ENCODE measurements at places on chromosomes 2 and 18.

DNA sequence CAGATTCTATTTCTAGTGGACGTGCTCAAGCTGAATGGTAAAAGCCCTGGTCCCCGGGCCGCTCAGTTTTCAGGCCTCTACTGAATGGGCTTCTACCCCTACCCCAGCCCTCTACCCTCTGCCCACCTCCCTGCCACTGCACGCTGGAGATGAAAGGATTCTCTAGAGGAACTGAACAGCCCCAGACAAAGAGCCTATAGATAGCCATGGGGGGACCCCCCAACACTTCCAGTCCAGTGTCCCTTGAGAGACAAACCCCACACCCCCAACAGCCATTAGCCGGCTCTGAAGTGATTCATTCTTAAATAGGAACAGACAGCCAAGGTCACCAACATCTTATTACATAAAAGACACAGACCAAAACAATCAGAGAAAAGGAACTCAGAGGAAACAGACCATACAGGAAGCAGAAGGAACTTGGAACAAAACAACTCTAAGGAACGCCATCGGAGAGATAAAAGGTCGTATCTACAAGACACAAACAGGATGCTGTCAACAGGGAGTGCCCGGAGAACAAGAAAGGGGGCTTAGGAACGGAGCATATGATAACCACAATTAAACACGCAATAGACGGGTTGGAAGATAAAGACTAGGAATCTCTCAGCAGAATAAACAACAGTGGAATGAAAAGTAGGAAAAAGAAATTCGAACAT lies 23.5 kb downstream of the TMEM37 start:
- DNase-seq = no peak

- DNase-seq = no peak
These were observed 107.9 kb downstream of the PTGR3 start for GRCh38 chr18:75100832-75101630.

DNA sequence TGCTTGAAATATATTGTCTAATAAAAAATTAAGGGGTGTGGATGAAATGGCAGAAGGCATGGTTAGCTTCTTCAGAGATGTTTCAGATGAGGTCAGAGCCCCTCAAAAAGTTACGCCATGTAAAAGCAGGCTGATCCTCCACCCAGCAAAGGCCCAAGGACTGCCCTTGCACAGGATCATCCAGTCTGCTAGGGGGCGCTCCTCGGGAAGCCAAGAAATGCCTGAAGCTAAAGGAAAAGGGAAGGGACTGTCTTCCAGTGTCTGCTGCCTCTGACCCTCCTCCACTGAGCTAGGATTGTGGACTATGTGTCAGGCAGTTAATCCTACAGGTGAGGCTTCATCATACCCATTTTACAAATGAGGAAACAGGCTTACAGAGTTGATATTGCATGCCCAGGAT lies 33.8 kb upstream of the TEX51 start:
- no peak for DNase-seq

DNA sequence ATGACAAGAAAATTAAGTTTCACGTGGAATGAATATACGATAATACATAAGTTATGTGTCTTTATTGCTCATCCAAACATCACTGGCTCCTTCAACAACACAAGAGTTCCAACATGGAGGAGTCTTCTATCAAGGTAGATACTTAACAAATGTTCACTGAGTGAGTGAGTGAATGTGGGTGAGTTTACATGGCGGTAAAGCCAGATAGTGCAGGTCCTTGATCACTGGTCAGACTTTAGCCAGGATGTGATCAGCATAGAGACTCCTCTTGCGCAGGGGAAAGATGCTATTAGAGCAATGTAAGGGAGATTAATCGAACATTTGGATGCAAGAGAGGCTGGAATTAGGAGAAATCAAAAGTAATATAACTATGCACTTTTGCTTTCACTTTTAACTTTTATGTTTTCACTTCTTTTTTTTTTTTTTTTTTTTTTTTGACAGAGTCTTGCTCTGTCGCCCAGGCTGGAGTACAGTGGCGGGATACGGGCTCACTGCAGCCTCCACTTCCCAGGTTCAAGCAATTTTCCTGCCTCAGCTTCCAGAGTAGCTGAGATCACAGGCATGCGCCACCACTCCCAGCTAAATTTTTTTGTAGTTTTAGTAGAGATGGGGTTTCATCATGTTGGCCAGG lies 249.0 kb upstream of the ID2 start:
- no peak for DNase-seq

- no peak for DNase-seq
These were observed 60.3 kb downstream of the EIPR1 start for GRCh38 chr2:3317277-3317685.

GRCh38 chr18:74804677-74805076 lies 207.0 kb downstream of the ZNF407 start:
- no peak for DNase-seq

DNA sequence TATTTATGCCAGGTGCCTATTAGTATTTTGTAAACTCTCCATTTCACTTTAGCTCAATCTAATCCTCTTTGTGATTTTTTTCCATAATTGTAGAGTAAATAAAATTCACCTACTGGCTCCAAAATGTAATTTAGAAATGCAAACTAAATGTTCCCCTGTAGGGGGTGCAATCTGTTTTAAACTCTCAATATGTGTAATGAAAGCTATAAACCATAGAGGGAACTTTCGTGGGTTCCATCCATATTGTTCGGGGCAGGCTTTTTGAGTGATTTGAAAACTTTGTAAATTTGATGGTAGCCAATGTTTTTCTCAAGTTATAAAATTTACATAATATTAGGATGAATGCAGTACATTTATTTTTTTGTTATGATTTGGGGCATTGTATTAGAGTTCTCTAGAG lies 49.4 kb downstream of the TSPYL6 start:
- DNase-seq = peak; percentile 37

DNA sequence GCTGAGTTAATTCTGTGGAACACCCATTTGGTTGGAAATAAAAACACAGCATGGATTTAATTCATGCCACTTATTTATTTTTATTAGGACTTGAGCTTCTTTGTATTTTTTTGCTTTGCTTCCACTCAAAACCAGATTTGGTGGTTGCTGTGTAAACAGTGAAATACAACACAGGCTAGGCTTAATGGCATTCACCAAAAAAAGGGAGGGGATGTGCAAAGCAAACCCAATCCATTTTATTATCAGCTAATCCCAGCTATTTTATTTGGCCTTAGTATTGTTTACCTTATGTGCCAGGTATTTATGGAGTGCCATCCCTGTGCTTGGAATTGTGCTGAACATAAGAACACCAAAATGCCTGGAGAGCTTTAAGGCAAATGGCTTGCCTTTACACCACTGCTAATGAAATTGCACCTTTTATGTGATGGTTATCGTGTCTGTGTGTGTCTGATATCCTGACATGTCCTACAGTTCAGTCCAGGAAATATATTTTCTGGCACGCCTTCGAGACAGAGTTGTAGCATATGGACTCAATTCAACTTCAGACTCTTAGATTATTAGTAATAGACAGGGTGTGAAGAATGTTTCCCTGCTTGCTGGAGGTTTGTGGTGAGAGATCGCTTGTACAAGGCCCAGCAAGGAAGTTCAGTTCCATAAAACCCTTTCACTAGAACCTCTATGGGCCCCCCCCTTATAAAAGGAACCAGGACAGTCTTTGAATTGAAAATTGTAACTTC lies 99.6 kb downstream of the PRPF40A start:
- DNase-seq = no peak

DNA sequence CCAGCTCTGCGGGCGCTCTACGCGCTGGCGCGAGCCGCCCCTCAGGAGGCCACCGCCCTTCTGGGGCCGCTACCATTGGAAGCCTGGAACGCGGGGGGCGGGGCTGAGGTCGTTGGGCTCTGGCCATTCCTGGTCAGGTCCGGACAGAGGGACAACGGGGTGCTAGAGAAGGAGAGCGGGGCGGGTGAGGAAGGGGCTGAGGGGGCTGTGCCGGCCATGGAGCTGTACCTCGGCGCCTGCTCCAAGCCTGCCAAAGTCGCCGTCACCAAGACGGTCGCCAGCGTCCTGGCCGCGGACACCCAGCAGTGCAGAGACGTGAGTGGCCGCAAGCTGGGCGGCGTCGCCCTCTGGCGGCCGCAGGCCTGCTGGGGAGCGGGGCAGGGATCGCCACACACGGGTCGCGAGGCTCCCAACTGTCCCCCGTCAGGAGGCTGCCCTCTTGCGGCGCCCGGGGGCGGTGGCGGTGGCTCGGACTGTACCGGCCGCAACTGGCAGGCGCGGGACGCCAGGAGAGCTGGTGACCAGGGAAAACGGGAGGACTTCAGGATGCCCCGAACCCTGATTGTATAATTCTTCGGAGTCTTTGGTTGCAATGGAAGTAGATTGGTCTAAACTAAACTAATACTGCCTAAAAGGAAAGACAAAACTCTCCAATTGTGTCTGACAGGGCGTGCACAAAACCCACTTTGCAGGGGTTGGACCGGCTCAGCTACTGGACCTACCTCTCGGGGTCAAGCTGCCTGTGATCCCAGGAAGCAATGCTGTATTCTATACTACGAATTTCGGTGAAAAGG lies at the start of gene FSIP2:
FSIP2 (plus strand) TSS at position 126 of the 794 bp plus-strand sequence; CDS start at position 217, 91 bp downstream.
- DNase-seq = peak; percentile 11

GRCh38 chr2:10339647-10340592 lies 37.2 kb downstream of the HPCAL1 start:
- DNase-seq = no peak

DNA sequence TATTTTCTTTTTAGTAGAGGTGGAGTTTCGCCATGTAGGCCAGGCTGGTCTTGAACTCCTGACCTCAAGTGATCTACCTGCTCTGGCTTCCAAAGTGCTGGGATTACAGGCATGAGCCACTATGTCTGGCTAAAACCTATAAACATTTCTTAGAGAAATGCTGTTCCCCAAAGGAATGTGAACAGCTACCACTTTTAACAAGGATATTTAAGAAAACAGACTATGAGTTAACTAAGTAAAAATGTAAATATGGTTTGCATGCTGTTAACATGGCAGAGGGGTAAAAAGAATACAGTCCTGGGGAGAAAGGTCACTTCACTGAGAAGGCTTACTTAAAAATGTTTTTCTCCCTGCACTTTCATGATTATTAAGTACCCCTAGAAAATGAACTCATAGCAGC lies 57.1 kb downstream of the SLC16A14 start:
- peak; percentile 49 for DNase-seq

- no peak for DNase-seq
These were observed 55.8 kb downstream of the CYRIA start for GRCh38 chr2:16609786-16610185.

DNA sequence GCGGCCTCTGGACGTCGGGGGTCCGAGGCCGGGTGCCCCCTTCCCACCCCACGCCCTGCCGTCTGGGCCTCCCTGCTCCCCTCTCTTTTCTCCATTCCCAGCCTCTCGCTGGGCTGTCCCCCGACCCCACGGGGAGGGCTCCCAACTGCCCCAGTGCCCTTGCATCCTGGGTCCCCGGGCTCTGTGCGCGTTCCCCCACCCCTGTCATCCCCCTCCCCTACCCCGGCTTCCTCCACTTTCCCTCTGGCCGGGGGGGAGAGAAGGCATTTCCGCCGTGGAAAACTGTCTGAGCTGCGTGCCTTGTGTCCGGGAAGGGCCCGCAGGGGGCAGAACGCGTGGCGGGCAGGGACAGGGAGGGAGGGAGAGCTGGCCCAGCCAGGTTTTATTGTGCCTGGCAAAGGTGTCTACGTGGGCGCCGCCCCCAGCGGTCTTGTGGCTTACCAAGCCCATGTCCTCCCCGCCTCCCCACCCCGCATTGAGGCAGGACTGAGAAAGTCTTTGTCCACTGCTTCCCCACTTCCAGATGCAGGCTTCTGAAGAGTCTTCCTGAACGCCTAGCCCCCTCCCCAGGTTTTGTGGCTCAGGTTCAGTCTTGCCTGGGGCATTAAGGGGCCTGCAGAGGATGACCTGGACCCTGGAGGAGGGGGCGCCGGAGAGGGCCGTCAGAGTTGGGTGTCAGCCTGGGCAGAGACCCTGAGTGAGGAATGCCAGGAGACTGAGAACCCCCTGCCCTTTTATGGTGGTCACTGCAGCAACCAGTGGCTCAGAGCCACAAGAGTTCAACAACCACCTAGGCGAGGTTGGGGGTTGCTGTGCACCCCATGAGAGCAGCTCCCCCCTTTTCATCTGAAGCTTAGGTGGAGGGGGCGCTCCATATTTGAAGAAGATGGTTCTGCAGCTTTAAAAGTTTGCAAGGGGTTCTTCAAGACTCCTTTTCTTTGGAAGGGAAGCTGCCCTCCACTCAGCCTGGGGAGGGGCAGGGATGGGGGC lies 1.3 kb downstream of the ITM2C start:
- peak; percentile 56 for DNase-seq

- DNase-seq = no peak
These were observed 26.9 kb downstream of the GALM start for GRCh38 chr2:38692636-38693318.

DNA sequence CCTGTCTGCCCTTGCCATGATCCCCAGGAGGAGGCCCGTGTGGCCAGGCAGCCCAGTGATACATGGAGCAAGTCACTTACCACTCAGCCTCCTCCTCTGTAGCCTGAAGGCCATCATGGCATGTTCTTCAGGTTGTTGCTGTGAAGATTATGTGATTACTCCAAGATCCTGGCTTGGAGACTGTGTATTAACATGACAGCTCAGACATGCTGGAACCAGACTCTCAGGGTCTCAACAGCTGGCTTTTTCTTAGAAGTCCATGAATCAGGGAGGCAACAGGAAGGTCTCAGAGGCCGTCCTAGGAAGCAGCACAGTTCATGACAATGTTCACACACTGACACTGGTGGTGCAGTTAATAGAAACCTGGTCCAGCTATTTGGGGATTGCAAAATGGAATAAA lies 158.6 kb upstream of the TWIST2 start:
- no peak for DNase-seq

GRCh38 chr2:180203972-180204371 lies 196.9 kb upstream of the CWC22 start:
- DNase-seq = peak; percentile 71

- DNase-seq = no peak
These were observed 81.5 kb downstream of the MARCO start for GRCh38 chr2:119023534-119023933.

DNA sequence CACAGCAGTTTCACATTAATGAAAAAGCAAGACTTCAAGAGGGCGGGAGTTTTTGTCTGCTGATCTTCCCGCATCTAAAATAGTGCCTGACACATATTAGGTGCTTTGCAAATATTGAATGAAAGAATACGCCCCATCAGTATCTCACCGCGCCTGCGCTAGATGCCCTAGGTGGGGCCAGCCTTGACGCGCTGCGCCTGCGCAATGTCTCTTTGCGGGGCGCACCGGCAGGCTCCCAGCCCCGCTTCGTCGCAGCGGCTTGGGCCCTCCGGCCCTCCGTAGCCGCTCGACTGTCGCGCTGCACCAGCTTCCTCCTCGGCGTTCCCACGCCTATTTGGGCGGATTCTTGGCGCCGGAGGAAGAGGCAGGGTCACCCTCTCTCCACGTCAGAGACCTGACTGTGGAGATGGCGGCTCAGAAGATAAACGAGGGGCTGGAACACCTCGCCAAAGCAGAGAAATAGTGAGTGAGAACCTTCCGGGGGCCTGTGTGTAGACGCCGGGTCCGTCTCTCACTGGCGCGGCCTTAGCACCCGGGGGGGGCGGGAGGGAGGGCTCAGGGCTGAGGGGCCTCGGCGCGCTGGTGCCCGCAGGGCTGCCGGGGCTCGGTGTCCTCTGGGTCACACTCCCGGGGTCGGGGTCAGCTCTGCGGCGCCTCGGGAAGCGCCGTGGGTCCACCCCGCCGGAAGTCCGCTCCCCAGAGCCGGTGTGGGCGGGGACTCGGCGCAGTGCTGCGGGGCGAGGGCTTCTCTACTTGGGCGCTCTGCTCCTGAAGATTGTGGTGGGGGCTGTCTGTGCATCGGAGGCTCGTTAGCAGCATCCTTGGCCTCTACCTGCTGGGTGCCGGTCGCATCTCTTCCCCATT lies at the start of gene NAPG:
NAPG (plus strand) TSS at position 331 of the 864 bp plus-strand sequence; CDS start at position 407, 76 bp downstream.
- DNase-seq = peak; percentile 99

GRCh38 chr18:70376914-70377258 lies 88.0 kb downstream of the SOCS6 start:
- no peak for DNase-seq

Data from GM03348 (cell line).